A549 treated with dexamethasone at 1 μM for 4 hours (cell line): ENCODE measurements at places on chromosomes 2 and 18. TPM values are rescaled to one million over a fixed set of nuclear protein-coding genes. Genes with fewer than 3 reads are reported as not detected.

CCDC74A gene
- total RNA-seq: 10.8 to 15.5 TPM (median 13.9 TPM) in 5 replicates

ABCG5 gene
- 0.03 TPM in 1 of 5 replicates, not detected in the others for total RNA-seq

HAAO gene
- total RNA-seq: not detected in 5 replicates

PSTPIP2 gene
- 0.17 to 0.33 TPM (median 0.25 TPM) in 5 replicates for total RNA-seq

IL36RN gene
- 0.03 to 0.12 TPM in 2 of 5 replicates, not detected in the others for total RNA-seq

SLC14A1 gene
- not detected in 5 replicates for total RNA-seq

SCYGR8 gene
- total RNA-seq: not detected in 5 replicates

DUSP2 gene
- 0.32 to 0.46 TPM (median 0.37 TPM) in 5 replicates for total RNA-seq

SLC9A4 gene
- not detected in 5 replicates for total RNA-seq

MERTK gene
- 3.1 to 3.7 TPM (median 3.3 TPM) in 5 replicates for total RNA-seq

ABCG8 gene
- total RNA-seq: 0.04 TPM in 1 of 5 replicates, not detected in the others

RNF138 gene
- total RNA-seq: 11.0 to 17.7 TPM (median 15.9 TPM) in 5 replicates

HS6ST1 gene
- 10.0 to 14.6 TPM (median 13.1 TPM) in 5 replicates for total RNA-seq

ADCYAP1 gene
- not detected in 5 replicates for total RNA-seq

TMEM37 gene
- total RNA-seq: 1.3 to 2.7 TPM (median 2.5 TPM) in 5 replicates

WBP1 gene
- 44.4 to 86.4 TPM (median 77.7 TPM) in 5 replicates for total RNA-seq

TTC32 gene
- total RNA-seq: 9.7 to 14.6 TPM (median 11.6 TPM) in 5 replicates

PLB1 gene
- 1.1 to 3.1 TPM (median 2.6 TPM) in 5 replicates for total RNA-seq

NDUFV2 gene
- total RNA-seq: 111 to 141 TPM (median 117 TPM) in 5 replicates

EMX1 gene
- 0.07 to 0.28 TPM (median 0.21 TPM) in 4 of 5 replicates, not detected in the other for total RNA-seq

LYPD6 gene
- 0.02 to 0.22 TPM (median 0.05 TPM) in 5 replicates for total RNA-seq

NOSTRIN gene
- total RNA-seq: 1.7 to 2.9 TPM (median 2.1 TPM) in 5 replicates

TYW5 gene
- total RNA-seq: 7.0 to 8.2 TPM (median 7.3 TPM) in 5 replicates

AOX1 gene
- 5.0 to 6.8 TPM (median 5.4 TPM) in 5 replicates for total RNA-seq

ATP6V1B1 gene
- 1.2 to 2.4 TPM (median 1.8 TPM) in 5 replicates for total RNA-seq

MEP1B gene
- 0.05 to 0.09 TPM (median 0.08 TPM) in 3 of 5 replicates, not detected in the others for total RNA-seq

CPS1 gene
- 12.6 to 20.9 TPM (median 17.3 TPM) in 5 replicates for total RNA-seq

SIGLEC15 gene
- total RNA-seq: not detected in 5 replicates

RAPGEF4 gene
- 0.15 to 0.47 TPM (median 0.27 TPM) in 5 replicates for total RNA-seq

CDC42EP3 gene
- 91.8 to 135 TPM (median 128 TPM) in 5 replicates for total RNA-seq

SCN3A gene
- 0.01 to 0.02 TPM (median 0.02 TPM) in 3 of 5 replicates, not detected in the others for total RNA-seq

DTNA gene
- total RNA-seq: 0.05 to 0.35 TPM (median 0.16 TPM) in 4 of 5 replicates, not detected in the other

PARD6G gene
- total RNA-seq: 1.8 to 2.8 TPM (median 2.3 TPM) in 5 replicates

SERPINB3 gene
- 0.06 to 0.16 TPM (median 0.10 TPM) in 5 replicates for total RNA-seq

VIT gene
- total RNA-seq: not detected in 5 replicates

SPATA3 gene
- not detected in 5 replicates for total RNA-seq

PRSS56 gene
- 0.08 to 0.16 TPM (median 0.12 TPM) in 4 of 5 replicates, not detected in the other for total RNA-seq

SPC25 gene
- 16.6 to 19.7 TPM (median 18.6 TPM) in 5 replicates for total RNA-seq

APCDD1 gene
- total RNA-seq: 0.07 to 0.11 TPM (median 0.07 TPM) in 3 of 5 replicates, not detected in the others

TTN gene
- under 0.01 to 0.04 TPM (median 0.01 TPM) in 5 replicates for total RNA-seq

CTNNA2 gene
- total RNA-seq: 0.19 to 0.89 TPM (median 0.33 TPM) in 5 replicates

CFAP53 gene
- total RNA-seq: 0.22 to 0.33 TPM (median 0.27 TPM) in 5 replicates

STPG4 gene
- total RNA-seq: 0.07 TPM in 1 of 5 replicates, not detected in the others

ESPNL gene
- total RNA-seq: 0.13 to 0.22 TPM (median 0.16 TPM) in 4 of 5 replicates, not detected in the other

SALL3 gene
- total RNA-seq: not detected in 5 replicates

DNER gene
- 9.1 to 14.0 TPM (median 10.9 TPM) in 5 replicates for total RNA-seq

SOX11 gene
- not detected in 5 replicates for total RNA-seq

CHRNG gene
- not detected in 5 replicates for total RNA-seq

INPP4A gene
- 5.7 to 9.9 TPM (median 9.7 TPM) in 5 replicates for total RNA-seq

GCKR gene
- total RNA-seq: 0.13 to 0.20 TPM (median 0.13 TPM) in 5 replicates

INO80B gene
- total RNA-seq: 42.3 to 51.4 TPM (median 47.4 TPM) in 5 replicates

SAP130 gene
- total RNA-seq: 10.8 to 14.5 TPM (median 13.2 TPM) in 5 replicates

FABP1 gene
- not detected in 5 replicates for total RNA-seq

KDM3A gene
- 17.2 to 23.9 TPM (median 23.0 TPM) in 5 replicates for total RNA-seq

PROC gene
- 3.5 to 5.6 TPM (median 5.0 TPM) in 5 replicates for total RNA-seq

NEB gene
- 0.18 to 0.49 TPM (median 0.35 TPM) in 5 replicates for total RNA-seq

POTEC gene
- total RNA-seq: not detected in 5 replicates
